ENCODE measurements at places on chromosomes 2 and 18.

DNA sequence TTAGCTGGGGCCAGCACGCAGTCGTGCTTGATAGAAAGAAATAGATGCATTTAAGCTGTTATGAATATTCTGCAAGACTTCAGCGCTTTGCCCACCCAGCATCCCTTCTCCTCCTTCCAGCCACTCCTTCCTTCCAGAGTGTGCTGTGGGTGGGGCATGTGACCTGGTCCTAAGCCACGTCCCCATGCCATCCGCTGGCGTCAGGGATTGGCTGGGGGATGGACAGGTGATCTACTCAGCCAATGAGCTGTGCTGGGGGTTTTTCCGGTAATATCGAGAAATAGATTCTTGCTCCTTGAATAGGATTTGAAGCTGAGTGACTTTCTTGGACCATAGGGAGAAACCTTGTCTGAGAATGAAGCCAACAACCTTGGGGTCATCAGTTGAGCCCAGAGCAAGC lies 4.8 kb upstream of the ZAP70 start:
- DNase-seq, result no peak

DNA sequence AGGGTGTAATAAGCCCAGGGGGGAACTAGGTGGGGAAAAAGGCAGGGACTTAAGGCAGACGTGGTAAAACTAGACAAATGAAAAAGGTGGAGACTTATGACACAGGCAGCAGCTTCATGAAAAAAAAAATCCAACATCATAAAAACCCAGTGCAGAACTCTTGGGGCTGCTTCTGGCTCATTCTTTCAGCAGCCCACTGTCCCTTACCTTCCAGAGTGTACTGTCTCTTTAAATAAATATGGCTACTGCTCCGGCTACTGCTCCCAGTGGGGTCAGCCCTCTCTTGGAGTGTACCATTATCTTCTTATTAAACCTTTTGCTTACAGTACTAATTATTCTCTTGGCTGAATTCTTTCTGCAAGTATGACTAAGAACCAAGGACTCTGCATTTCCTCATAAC lies 699.5 kb downstream of the DSC3 start:
- DNase-seq, result no peak

- DNase-seq, result no peak
Measured at GRCh38 chr2:111029181-111029927, 91.4 kb upstream of the BCL2L11 start.

DNA sequence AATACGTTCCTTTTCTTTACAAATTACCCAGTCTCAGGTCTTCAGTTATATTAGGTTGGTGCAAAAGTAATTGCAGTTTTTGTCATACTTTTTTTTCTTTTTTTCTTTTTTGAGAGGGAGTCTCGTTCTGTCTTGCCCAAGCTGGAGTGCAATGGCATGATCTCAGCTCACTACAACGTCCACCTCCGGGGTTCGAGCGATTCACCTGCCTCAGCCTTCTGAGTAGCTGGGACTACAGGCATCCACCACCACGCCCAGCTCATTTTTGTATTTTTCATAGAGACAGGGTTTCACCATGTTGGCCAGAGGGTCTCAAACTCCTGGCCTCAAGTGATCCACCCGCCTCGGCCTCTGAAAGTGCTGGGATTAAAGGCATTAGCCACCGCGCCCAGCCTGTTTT lies 43.8 kb upstream of the ASAP2 start:
- no peak for DNase-seq

DNA sequence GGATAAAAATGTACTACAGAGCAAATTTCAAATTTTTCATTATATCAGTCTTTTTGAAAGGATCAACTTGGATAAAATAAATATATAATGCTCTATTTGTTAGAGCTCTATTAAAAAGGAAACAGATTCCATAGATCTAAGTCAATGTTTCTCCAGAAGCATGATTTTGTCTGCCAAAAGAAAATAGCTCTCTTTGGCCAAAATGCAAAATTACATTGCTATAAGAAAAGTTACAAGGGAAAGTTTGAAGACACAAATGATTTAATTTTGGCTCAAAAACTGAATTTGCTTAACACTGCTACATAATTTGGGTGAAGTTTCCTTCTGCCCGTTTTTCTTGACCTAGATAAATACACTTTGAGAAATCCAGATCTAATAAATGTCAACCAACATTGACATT lies 15.7 kb downstream of the C2orf69 start:
- DNase-seq, result no peak

- DNase-seq, result no peak
Measured at GRCh38 chr2:40123746-40124145, 328.1 kb downstream of the SLC8A1 start.

- no peak for DNase-seq
Measured at GRCh38 chr2:61018318-61018755, 282 bp upstream of the PUS10 start.

DNA sequence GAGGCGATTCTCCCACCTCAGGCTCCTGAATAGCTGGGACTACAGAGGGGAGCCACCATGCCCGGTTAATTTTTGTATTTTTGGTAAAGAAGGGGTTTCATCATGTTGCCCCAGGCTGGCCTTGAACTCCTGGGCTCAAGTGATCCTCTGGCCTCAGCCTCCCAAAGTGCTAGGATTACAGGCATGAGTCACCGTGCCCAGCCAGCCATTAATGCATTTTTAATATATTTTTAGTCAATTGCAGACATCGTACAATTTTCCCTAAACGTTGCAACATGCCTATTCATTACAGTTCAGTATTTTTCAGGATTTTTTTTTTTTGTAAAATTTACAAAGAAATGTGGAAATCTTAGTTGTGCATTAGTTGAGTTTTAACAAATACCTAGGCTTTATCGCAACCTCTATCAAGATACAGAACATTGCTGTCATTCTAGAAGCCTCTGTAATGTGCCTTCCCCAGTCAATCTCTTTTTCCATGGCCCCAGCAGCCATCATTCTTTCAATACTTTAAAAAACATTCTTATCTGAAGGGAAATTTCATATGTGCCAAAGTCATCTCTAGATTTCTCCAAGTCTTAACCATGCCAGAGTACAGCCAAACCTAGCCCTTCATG lies 14.7 kb downstream of the NABP1 start:
- no peak for DNase-seq

- DNase-seq, result no peak
Measured at GRCh38 chr2:144509001-144509878, 10.7 kb downstream of the ZEB2 start.

- no peak for DNase-seq
Measured at GRCh38 chr2:61937886-61938285, 32.4 kb downstream of the COMMD1 start.

DNA sequence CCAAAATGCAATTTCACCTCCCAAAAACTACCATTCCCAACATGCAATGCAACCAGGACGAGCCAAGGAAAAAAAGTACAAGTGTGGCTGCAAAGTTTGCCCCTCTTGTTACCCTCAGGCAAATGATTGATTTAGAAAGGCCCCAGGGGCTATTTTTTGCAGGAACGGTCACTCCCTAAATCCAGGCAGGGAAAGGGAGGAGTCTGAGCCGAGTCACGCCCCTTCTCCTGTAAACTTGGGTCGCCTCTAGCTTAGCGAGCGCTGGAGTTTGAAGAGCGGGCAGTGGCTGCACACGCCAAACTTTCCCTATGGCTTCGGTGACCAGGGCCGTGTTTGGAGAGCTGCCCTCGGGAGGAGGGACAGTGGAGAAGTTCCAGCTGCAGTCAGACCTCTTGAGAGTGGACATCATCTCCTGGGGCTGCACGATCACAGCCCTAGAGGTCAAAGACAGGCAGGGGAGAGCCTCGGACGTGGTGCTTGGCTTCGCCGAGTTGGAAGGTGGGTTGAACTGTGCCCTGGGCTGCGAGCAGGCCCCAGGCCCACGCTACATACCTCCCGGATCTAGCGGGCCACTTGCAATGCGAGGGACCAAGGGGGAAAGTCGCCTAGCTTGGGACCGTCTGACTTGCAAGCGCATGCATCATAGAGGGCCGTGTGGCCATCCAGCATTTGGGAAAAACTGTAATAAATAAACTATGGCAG lies at the start of gene GALM:
GALM (plus strand) TSS at position 261 of the 702 bp plus-strand sequence; CDS start at position 309, 48 bp downstream.
- peak; percentile 67 for DNase-seq

DNA sequence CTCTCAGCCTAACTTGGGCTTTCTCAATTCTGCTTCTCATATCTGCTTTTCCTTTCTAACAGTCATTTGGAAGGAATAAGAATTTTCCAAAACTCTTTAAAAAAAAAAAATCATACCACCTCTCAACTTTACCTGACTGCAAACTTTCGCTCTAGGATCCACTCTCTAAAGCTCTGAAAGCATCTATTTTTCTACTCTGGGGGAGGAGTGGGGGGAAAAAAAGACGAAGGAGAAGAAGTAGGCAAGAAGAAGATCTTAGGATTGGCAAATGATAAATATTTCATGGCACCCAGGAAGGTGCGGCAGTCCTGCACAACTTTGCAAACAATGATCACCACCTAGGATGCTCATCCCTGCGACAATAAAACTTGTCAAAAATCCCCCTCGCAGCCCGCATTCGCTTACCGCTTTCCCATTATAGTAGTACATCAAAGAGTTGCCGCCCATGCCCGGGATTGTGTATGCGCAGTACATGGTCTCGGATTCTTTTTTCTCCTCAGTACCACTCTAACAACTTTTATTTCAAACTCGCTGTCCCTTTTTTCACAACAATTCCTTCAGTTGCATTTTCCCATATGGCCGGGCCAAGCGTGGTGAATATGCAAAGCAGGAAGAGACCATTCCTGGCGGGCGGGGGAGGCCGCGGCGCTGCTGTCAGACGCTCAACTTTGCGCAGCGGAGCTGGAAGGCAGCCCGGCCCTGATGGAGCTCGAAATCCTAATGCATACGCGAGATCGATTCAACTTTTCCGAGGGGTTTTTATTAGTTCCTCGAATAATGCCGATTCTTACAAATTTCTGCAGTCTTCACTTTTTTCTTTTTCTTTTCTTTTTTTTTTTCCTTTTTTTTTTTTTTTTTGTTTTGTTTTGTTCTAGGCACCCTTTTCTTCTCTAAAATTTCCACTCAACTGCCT lies 266.5 kb downstream of the TCF4 start:
- DNase-seq, result peak; percentile 14

All from CD4-positive, alpha-beta T cell treated with Interleukin-2 at 100 ng/mL for 4 hours (primary cell).